Central memory CD8-positive, alpha-beta T cell (primary cell): ENCODE measurements at places on chromosomes 1 and 21.
A peak's percentile ranks its signal among the peaks of the same experiment; 100 is the strongest.

DNA sequence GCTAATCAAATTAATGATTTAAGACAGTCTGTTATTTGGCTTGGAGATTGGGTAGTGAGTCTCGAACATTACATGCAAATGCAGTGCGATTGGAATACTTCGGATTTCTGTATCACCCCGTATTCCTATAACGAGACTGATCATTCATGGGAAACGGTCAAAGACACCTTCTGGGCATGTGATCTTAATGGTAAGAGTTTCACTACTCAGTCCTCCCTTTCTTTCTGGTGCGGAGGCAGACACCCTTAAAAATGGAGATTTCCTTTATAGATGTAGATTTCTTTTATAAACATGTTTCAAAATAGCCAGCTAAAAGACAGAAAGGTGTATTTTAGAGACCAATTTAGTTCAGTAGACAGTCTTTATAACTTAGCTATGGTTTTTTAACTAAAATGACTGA, 74.4 kb downstream of the HS2ST1 start:
- H3K27ac ChIP-seq: no peak overlapping the region
- no peak for DNase-seq
- no peak overlapping the region for H3K4me3 ChIP-seq
- no peaks in the 10 kb centered on the region for H3K27me3 ChIP-seq
- H3K4me1 ChIP-seq: no peaks in the 10 kb centered on the region

DNA sequence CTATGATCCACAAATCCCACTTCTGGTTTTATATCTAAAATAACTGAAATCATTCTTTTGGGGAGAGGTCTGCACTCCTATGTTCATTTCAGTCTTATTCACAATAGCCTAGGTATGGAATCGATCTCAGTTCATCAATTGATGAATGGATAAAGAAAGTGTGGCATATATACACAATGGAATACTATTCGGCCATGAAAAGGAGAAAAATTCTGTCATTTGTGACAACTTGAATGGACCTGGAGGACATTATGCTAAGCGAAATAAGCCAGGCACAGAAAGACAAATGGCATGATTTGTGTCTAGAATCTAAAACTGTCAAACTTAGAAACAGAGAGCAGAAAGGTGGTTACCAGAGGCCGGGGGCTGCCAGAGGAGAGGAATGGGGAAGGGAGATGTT, 5.4 kb upstream of the KRTAP10-8 start:
- peaks cover 2% of the 10 kb centered on the region for H3K36me3 ChIP-seq
- H3K27ac ChIP-seq: no peak overlapping the region
- no peak overlapping the region for H3K4me3 ChIP-seq

DNA sequence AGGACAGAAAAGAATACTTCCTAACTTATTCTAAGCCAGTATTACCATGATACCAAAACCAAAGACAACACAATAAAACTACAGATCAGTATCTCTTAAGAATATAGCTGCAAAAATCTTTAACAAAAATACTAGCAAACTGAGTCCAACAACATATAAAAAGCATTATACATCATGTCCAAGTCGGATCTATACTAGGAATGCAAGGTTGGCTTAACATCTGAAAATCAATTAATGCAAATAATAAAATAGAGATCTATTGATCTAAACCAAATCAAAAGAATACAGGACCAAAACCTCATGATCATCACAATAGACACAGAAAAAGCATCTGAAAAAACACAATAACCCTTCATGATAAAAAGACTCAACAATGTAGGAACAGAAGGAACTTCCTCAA, 18.9 kb downstream of the TAF1A start:
- H3K27me3 ChIP-seq: no peaks in the 10 kb centered on the region
- H3K4me3 ChIP-seq: no peak overlapping the region
- no peaks in the 10 kb centered on the region for H3K4me1 ChIP-seq

DNA sequence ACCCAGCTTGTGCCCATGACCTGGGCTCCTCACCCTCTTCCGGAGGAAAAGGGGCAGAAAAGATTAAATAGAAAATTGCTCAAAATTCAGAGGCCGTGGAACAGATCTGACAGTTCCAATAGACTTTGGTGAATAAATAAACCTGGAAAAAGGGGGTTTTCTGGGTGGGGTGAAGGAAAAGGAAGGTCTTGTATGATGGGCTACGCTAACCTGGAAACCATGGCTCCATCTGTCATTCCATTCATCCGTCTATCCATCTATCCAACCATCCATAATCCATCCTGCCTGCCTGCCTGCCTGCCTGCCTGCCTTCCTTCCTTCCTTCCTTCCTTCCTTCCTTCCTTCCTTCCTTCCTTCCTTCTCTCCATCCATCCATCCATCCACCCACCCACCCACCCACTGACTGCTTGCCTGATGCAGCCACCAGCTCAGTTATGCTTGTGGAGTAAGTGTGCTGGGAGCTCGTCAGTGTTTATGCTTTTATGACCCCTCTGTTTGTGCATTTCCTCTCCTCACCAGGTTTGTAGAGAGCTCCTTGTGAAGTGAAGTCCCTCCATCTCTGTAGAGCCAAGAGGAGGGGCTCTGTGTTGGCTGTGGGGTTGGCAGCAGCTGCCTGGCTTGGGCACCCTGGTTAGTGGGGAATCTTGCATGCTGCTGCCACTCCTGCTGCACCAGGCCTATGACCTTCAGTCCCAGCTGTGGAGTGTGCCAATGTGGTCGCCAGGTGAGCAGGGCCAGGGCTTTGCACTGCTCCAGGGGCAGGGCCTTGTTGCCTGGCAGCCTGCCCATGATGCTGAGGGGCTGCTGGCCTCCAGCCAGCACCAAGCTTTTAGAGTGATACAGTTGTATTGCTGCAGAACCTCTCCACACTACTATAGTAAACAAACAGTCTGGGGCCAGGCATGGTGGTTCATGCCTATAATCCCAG, 16.0 kb upstream of the POU3F1 start:
- no peaks in the 10 kb centered on the region for H3K4me1 ChIP-seq
- H3K27me3 ChIP-seq: peaks cover 15% of the 10 kb centered on the region
- no peak overlapping the region for H3K27ac ChIP-seq
- no peak overlapping the region for H3K4me3 ChIP-seq
- no peak for DNase-seq
- no peaks in the 10 kb centered on the region for H3K36me3 ChIP-seq

DNA sequence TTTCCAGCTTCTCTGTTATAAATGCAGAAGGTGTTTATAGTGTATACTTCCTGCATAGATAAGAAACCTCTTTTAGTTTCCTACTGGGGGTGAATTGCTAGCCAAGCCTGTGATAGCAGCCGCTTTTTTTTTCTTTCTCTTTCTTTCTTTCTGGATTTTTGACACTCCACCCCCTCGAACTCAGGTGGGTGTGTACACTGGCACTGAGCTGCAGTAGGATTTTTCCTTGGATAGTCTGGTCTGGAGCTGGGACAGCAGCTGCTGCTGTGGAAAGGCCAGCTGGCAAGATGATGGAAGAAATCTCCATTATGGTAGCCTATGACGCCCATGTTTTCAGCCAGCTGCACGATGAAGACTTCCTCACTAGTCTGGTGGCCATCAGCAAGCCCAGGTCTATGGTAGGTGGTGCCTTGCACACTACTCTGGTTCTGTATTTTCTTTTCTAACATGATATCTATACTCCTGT, 122.5 kb upstream of the CACYBP start:
- peaks cover 5% of the 10 kb centered on the region for H3K36me3 ChIP-seq
- H3K27ac ChIP-seq: no peak overlapping the region
- DNase-seq: no peak
- H3K27me3 ChIP-seq: no peaks in the 10 kb centered on the region
- peak overlapping the region; percentile 36 for H3K4me3 ChIP-seq
- peaks cover 5% of the 10 kb centered on the region for H3K4me1 ChIP-seq

- no peak overlapping the region for H3K4me3 ChIP-seq
- no peaks in the 10 kb centered on the region for H3K36me3 ChIP-seq
- no peak overlapping the region for H3K27ac ChIP-seq
- H3K27me3 ChIP-seq: peaks cover 6% of the 10 kb centered on the region
- DNase-seq: peak; percentile 47
Observed at GRCh38 chr1:10755970-10756521, 40.4 kb downstream of the CASZ1 start.

DNA sequence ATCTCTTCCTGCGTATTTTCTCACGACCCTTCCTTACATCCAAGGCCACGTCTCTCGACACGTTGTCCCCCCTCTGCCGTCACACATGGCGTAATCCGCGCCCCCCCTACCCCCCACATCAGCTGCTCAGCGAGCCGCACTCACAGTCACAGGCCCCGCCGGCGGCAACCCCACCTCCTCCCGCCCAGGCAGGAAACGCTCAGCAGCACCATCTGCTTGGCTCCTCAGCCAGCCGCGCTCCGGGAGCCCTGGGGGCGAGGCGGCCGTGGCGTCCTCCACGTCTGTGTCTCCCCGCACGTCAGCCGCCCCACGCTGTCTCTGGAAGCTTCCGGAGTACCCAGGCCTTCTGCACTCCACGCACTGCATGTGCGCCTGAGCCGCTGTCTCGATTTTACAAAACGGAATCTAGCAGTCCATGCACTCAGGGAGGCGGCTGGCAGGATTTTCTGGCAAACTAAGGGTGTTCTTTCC, 64.6 kb downstream of the SIK1 start:
- DNase-seq: peak; percentile 79
- peaks cover 11% of the 10 kb centered on the region for H3K4me1 ChIP-seq
- H3K4me3 ChIP-seq: peak overlapping the region; percentile 70

GRCh38 chr1:93651695-93652094, 29.9 kb downstream of the BCAR3 start:
- DNase-seq: no peak
- H3K4me1 ChIP-seq: no peaks in the 10 kb centered on the region
- H3K36me3 ChIP-seq: no peaks in the 10 kb centered on the region
- no peak overlapping the region for H3K27ac ChIP-seq
- H3K27me3 ChIP-seq: no peaks in the 10 kb centered on the region
- no peak overlapping the region for H3K4me3 ChIP-seq

DNA sequence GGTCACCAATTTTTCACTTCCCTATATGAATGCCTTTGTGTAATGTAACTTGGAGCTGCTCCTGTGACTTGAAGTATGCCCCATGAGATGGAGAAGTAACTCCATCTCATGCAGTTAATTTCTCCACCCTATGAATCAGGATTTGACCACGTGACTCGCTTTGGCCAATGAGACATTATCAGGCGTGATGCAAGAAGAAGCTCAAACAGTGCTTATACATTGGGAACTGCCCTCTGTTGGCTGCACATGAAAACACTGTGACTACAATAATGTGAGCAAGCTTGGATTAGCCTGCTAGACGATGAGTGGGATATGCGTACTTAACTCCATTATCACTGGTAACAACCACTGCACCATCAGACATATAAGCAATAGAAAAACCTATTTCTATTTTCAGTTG, 684.4 kb downstream of the PLA2G4A start:
- no peaks in the 10 kb centered on the region for H3K4me1 ChIP-seq
- H3K27me3 ChIP-seq: no peaks in the 10 kb centered on the region
- no peak for DNase-seq
- H3K36me3 ChIP-seq: no peaks in the 10 kb centered on the region
- H3K27ac ChIP-seq: no peak overlapping the region

DNA sequence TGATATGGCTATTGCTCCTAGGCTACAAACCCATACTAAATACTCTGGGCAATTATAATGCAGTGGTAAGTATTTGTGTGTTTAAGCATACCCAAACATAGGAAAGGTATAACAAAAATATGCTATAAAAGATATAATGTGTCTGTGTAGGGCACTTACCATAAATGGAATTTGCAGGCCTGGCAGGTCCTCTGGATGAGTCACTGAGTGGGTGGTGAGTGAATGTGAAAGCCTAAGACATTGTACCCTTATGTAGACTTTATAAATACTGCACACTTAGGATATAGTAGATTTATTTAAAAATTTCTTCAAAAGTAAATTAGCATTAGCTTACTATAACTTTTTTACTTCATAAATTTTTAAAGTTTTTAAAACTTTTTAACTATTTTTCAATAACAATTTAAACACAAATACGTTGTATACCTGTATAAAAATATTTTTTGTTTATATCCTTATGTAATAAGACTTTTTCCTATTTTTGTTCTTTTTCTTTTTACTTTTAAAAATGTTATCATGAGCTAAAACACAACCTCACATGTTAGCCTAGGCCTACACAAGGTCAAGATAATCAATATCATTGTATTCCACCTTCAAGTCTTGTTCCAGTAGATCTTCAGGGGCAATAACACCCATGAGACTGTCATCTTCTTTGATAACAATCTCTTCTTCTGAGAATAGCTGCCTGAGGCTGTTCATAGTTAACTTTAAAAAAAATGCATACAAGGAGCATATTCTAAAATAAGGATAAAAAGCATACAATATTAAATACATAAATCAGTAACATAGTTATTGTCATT, 306.3 kb upstream of the RGS18 start:
- no peaks in the 10 kb centered on the region for H3K4me1 ChIP-seq
- H3K27me3 ChIP-seq: no peaks in the 10 kb centered on the region
- no peak overlapping the region for H3K4me3 ChIP-seq
- DNase-seq: no peak
- H3K36me3 ChIP-seq: no peaks in the 10 kb centered on the region

DNA sequence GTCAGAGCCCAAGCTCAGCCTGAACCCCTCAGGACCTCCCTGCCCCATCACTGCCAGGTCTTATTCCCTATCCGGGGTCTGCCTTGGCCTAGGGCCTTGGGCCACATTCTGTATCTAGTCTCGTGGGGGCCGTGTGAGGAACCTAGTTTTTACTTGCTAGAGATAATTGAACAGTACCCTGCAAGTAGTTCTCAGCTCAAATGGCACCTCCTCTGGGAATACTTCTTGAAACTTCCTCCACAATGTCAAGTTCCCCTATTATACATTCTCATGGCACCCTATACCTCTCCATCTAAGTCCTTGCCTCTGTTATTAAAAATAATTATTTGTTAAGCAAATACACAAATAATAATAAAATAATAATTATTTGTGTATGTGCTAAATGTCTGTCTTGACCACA, 32.9 kb upstream of the CSF1 start:
- no peak for DNase-seq
- peaks cover 33% of the 10 kb centered on the region for H3K27me3 ChIP-seq
- no peak overlapping the region for H3K27ac ChIP-seq
- peaks cover 6% of the 10 kb centered on the region for H3K4me1 ChIP-seq

DNA sequence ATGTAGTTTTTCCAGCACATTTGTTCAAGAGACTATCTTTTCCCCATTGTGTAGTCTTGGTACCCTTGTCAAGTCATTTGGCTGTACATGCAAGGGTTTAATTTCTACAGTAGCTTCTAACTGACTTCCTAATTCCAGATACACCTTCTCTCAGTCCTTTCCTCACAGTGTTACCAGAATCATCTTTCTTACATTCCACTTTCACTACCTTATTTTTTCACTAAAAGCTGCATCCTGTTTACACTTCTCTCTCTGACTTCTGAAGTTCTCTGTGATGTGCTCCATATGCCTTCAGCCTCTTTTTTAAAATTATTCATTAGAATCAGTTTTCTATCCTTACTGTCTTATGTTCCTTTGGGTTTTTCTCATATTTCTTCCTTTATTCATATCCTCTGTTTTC, 57.1 kb upstream of the RWDD3 start:
- no peaks in the 10 kb centered on the region for H3K4me1 ChIP-seq
- H3K36me3 ChIP-seq: no peaks in the 10 kb centered on the region
- H3K4me3 ChIP-seq: no peak overlapping the region
- no peak for DNase-seq
- H3K27me3 ChIP-seq: peaks cover 7% of the 10 kb centered on the region
- H3K27ac ChIP-seq: no peak overlapping the region

DNA sequence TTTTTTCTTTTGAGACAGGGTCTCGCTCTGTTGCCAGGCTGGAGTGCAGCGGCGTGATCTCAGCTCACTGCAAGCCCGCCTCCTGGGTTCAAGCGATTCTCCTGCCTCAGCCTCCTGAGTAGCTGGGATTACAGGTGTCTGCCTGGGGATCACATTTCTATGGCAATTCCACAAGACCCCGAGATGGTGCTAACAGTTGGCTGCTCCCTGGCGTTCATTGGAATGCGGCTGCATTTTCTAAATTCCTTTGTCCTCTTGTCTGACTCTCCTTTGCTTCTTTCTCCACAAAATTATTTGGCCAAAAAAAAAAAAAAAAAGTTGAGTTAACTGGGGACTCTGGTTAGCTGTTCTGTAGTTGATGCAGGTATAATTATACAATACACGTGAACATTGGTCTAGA, 176.4 kb downstream of the ETS2 start:
- H3K27ac ChIP-seq: no peak overlapping the region
- no peak overlapping the region for H3K4me3 ChIP-seq
- peaks cover 5% of the 10 kb centered on the region for H3K4me1 ChIP-seq
- no peaks in the 10 kb centered on the region for H3K36me3 ChIP-seq
